ENCODE measurements at places on chromosomes 2 and 18.

GRCh38 chr2:126946318-126947102, 47.8 kb downstream of the TEX51 start:
- no peak for DNase-seq

GRCh38 chr18:11741505-11742145, 52.6 kb downstream of the GNAL start:
- peak; percentile 68 for DNase-seq

- DNase-seq, result no peak
Measured at GRCh38 chr2:65701191-65701590, 268.8 kb upstream of the SPRED2 start.

- DNase-seq, result no peak
Measured at GRCh38 chr18:70166668-70167067, 38.8 kb downstream of the RTTN start.

Measured in DMS53 (cell line).